ENCODE measurements at places on chromosomes 11 and 22. TPM values are rescaled to one million over a fixed set of nuclear protein-coding genes. Genes with fewer than 3 reads are reported as not detected.

DNA sequence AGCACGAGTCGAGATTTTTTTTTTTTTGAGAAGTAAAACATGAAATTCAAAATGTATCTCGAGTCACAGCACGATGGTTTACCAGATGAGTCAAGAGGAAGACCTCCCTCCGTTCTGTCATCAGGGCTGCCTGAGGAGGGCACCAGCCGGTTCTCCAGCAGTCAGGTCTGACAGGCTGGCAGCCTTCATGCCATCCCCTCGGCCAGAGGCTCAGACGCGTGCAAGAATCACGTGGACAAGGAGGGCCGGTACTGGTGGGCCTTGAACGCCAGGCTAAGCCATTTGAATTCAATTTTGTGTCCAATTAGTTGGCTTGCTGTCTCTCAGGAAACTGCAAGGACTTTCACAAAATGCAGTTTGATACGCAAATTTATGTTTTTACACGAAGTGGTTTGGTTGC, 1412.2 kb downstream of the BRD1 start:
- no peak for DNase-seq
- no peaks in the 10 kb centered on the region for H3K27me3 ChIP-seq
- H3K4me1 ChIP-seq: no peaks in the 10 kb centered on the region
- H3K4me3 ChIP-seq: no peak overlapping the region
- no peaks in the 10 kb centered on the region for H3K36me3 ChIP-seq
- no peak overlapping the region for H3K27ac ChIP-seq

DNA sequence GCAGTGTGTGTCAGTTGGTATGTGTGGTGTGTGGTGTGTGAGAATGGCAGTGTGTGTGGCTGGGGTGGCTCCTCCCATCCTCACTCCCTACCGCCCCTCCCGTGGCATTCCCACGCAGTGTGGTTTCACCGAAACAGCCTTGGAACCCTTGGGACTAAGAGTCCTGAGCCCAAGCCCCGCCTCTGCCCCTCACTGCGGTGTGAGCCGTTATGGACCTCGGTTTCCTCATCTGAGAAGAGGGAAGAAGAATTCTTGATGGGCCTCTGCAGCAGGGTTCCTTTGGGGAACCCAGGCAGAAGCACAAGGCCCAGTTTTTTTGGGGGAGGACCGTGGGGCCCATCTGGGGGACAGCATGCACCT, 7.2 kb downstream of the UPK3A start:
- DNase-seq: no peak
- no peaks in the 10 kb centered on the region for H3K27me3 ChIP-seq
- H3K4me1 ChIP-seq: peaks cover 5% of the 10 kb centered on the region

DNA sequence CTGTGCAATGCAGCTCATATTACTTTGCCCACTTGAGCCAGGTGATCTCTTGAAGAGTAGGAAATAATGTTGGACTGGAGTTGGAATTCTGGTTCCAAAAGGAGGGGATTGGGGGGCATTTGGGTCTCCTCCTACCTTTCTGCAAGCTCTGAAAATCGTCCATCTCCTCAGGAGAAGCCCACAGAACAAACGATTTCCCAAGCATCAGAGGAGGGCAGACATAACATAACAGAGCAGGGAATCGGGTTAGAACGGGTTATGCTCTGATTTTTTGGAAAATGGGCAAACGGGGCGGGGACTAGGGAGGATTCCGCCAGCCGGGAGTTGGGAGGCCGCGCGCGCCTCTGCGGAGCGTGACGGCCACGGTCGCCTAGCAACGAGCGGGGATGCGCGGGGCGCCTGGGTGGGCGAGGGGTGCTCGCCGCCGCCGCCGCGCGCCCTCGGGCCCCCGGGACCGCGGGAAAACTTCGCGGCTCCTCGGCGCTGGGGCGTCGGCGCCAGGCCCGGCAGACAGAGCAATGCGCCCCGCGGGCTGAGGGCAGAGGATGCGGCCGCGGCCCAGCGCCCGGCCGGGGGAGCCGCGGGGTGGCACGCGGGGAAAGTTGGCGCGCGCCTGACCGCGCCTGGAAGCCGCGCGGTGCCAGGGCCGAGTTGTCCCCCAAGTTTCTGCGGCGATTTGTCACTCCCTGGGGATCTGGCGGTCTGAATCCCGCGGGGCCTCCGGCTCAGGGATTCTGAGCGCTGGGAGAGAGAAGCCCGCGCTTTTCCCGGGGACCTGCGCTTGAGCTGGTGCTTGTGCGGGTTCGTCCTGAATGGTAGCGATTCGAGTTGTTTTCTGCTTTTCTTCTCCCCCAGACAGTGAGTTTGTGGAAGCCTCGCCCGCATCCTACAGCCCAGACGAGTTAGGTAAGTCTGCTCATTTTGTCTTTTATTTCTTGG, 27.8 kb upstream of the AMOTL1 start:
- H3K27ac ChIP-seq: no peak overlapping the region
- peak; percentile 35 for DNase-seq
- H3K4me3 ChIP-seq: peak overlapping the region; percentile 16
- no peaks in the 10 kb centered on the region for H3K27me3 ChIP-seq

- no peak overlapping the region for H3K4me3 ChIP-seq
- no peaks in the 10 kb centered on the region for H3K27me3 ChIP-seq
- DNase-seq: peak; percentile 31
- H3K27ac ChIP-seq: peak overlapping the region; percentile 48
- H3K36me3 ChIP-seq: no peaks in the 10 kb centered on the region
Observed at GRCh38 chr11:115607621-115608221, 103.5 kb upstream of the CADM1 start.

- no peak overlapping the region for H3K27ac ChIP-seq
- no peaks in the 10 kb centered on the region for H3K36me3 ChIP-seq
- H3K4me3 ChIP-seq: no peak overlapping the region
Observed at GRCh38 chr11:93501856-93502255, 41.3 kb downstream of the SMCO4 start.

- H3K36me3 ChIP-seq: no peaks in the 10 kb centered on the region
- DNase-seq: no peak
- no peak overlapping the region for H3K4me3 ChIP-seq
- no peak overlapping the region for H3K27ac ChIP-seq
- no peaks in the 10 kb centered on the region for H3K27me3 ChIP-seq
Observed at GRCh38 chr22:36052505-36052941, 23.9 kb upstream of the RBFOX2 start.

DNA sequence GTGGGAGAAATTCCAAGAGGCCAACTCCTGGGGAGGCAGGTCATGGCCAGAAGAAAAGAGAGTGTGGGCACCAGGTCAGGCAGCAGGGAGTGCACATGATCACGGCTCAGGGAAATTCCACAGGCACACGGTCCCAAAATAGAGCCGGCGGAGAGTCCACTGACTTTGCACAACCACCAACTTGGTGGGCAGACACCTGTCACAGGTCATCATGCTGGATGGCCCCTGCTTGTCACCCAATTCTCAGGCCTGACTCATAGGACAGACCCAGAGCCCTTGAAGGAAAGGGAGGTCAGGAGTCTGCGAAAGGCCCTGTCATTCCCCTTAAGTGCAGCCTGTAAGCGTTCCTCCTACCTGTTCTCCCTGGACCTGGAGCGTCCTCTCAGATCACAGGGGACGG, 15.8 kb downstream of the APOL2 start:
- DNase-seq: no peak
- no peaks in the 10 kb centered on the region for H3K27me3 ChIP-seq
- no peaks in the 10 kb centered on the region for H3K4me1 ChIP-seq

GRCh38 chr11:67409261-67409666, 5.4 kb downstream of the TBC1D10C start:
- peak; percentile 24 for DNase-seq
- no peak overlapping the region for H3K4me3 ChIP-seq
- H3K27me3 ChIP-seq: no peaks in the 10 kb centered on the region
- H3K36me3 ChIP-seq: no peaks in the 10 kb centered on the region
- H3K27ac ChIP-seq: no peak overlapping the region

GRCh38 chr11:117376517-117376916, 48.9 kb downstream of the CEP164 start:
- DNase-seq: no peak
- H3K27me3 ChIP-seq: no peaks in the 10 kb centered on the region
- no peaks in the 10 kb centered on the region for H3K4me1 ChIP-seq
- no peak overlapping the region for H3K4me3 ChIP-seq
- no peak overlapping the region for H3K27ac ChIP-seq

- no peak for DNase-seq
- H3K27me3 ChIP-seq: no peaks in the 10 kb centered on the region
- H3K4me3 ChIP-seq: no peak overlapping the region
- no peaks in the 10 kb centered on the region for H3K36me3 ChIP-seq
- H3K27ac ChIP-seq: no peak overlapping the region
Observed at GRCh38 chr22:37420686-37421467, 6.4 kb downstream of the ELFN2 start.

DNA sequence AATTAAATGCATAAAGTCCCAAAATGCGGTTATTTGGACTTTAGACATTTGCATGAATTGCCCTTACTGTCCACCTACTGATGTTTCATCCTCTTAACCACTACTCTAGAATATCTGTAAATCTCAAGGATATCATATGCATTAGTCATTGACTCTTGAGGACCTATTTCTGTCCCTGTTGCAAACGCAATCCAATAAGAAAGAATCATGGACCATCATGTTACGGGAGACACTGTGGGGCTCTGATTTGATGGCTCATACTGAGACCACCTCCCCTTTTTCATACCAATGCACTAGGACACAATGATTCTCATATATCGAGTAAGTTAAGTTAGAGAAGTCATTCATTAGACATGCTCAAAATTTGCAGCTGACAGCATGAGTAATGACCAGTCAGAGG, 14.4 kb downstream of the POU2AF2 start:
- no peak overlapping the region for H3K27ac ChIP-seq
- H3K27me3 ChIP-seq: no peaks in the 10 kb centered on the region
- no peaks in the 10 kb centered on the region for H3K36me3 ChIP-seq

GRCh38 chr11:16612566-16613261, 125.7 kb upstream of the C11orf58 start:
- no peak for DNase-seq
- H3K27ac ChIP-seq: no peak overlapping the region
- peaks cover 17% of the 10 kb centered on the region for H3K4me1 ChIP-seq
- H3K27me3 ChIP-seq: no peaks in the 10 kb centered on the region
- no peak overlapping the region for H3K4me3 ChIP-seq

DNA sequence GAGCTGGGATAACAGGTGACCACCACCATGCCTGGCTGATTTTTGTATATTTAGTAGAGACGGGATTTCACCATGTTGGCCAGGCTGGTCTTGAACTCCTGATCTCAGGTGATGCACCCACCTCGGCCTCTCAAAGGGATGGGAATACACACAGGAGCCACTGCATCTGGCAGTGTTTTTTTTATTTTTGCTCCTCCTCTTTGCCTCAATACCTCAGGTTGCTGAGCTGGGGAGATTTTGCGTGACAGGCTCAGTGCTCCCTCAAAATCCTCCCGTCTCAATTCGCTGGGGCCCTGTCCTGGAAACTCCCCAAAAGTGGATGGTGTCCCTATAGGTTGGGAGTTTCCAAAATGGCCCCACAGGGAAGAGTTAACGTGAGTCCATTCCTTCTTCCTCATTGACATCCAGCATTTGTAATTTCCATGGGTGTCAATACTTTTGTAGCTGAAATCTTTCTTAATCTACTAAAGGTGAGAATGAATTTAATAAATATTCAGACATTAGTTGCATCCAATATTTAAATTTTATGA, 71.8 kb downstream of the GGTLC2 start:
- H3K4me1 ChIP-seq: no peaks in the 10 kb centered on the region
- no peaks in the 10 kb centered on the region for H3K27me3 ChIP-seq
- H3K27ac ChIP-seq: no peak overlapping the region
- DNase-seq: no peak
- no peak overlapping the region for H3K4me3 ChIP-seq
- H3K36me3 ChIP-seq: no peaks in the 10 kb centered on the region

DNA sequence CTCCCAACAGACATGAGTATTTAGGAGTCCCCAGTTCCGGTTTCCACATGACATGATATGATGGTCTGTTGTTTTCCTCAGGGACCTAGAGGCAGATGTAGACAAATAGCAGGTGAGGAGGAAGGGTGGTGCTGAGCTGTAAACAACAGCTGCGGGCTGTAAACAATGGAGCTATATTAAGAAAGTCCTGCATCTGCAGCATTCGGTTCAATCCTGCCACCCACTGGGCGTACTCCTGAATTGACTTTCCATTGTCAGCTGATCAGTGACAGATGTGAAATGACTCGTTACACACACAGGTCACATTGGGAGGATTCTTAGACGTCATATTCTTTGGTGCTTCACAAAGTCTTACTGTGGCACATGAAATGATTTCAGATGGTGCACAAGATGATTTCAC, 26.8 kb upstream of the RAG1 start:
- no peak overlapping the region for H3K4me3 ChIP-seq
- H3K36me3 ChIP-seq: no peaks in the 10 kb centered on the region
- no peaks in the 10 kb centered on the region for H3K27me3 ChIP-seq
- peaks cover 4% of the 10 kb centered on the region for H3K4me1 ChIP-seq
- H3K27ac ChIP-seq: no peak overlapping the region

DNA sequence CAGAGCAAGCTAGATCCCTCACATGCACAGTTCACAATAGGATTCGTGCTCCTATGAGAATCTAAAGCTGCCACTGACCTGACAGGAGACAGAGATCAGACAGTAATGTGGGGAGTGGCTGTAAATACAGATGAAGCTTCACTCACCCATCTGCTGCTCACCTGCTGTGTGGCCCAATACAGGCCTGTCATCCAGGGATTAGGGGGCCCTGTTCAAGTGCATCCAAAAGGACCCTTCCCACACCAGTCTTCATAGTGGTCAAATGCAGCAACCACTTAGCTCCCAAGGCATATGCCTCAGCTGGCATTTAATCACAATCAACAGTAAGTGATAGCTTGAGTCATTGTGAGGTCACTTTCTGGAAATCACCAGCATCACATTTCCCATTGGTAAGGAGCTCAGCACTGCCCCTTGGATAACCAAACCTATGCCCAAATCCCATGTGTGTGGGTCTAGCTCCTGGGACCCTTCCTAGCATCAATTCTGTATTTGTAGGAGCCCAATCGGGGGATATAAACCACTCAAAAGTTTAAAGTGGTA, 65.6 kb downstream of the OR4C45 start:
- H3K36me3 ChIP-seq: no peaks in the 10 kb centered on the region
- H3K4me3 ChIP-seq: no peak overlapping the region
- DNase-seq: no peak
- no peaks in the 10 kb centered on the region for H3K4me1 ChIP-seq
- H3K27me3 ChIP-seq: no peaks in the 10 kb centered on the region
- H3K27ac ChIP-seq: no peak overlapping the region

GRCh38 chr11:63986156-63986931, at the start of gene OTUB1:
Gene OTUB1, plus strand, starts transcription at chr11:63986438. Its CDS starts 19 bp downstream, at chr11:63986457.
- H3K36me3 ChIP-seq: peaks cover 10% of the 10 kb centered on the region
- no peak within 1 kb of the TSS for H3K27ac ChIP-seq
- peak; percentile 94 for DNase-seq
- H3K4me1 ChIP-seq: peaks cover 18% of the 10 kb centered on the region

GRCh38 chr11:73226297-73227006, 8.4 kb downstream of the P2RY2 start:
- no peaks in the 10 kb centered on the region for H3K27me3 ChIP-seq
- H3K27ac ChIP-seq: peak overlapping the region; percentile 92
- H3K36me3 ChIP-seq: no peaks in the 10 kb centered on the region

The TREH gene
- total RNA-seq: not detected

The OLFML1 gene
- 2.7 TPM for total RNA-seq

The OR6A2 gene
- 0.89 TPM for total RNA-seq

The TMPRSS13 gene
- total RNA-seq: 10.4 TPM

The OR4A16 gene
- total RNA-seq: not detected

The LAYN gene
- 64.5 TPM for total RNA-seq

The C11orf91 gene
- not detected for total RNA-seq

The OR4C16 gene
- total RNA-seq: not detected

The ZFTA gene
- total RNA-seq: 14.7 TPM
